ENCODE measurements at places on chromosomes 7 and 10.

- DNase-seq = peak; percentile 20
Measured at GRCh38 chr10:69409968-69410367, 6.8 kb downstream of the TACR2 start.

DNA sequence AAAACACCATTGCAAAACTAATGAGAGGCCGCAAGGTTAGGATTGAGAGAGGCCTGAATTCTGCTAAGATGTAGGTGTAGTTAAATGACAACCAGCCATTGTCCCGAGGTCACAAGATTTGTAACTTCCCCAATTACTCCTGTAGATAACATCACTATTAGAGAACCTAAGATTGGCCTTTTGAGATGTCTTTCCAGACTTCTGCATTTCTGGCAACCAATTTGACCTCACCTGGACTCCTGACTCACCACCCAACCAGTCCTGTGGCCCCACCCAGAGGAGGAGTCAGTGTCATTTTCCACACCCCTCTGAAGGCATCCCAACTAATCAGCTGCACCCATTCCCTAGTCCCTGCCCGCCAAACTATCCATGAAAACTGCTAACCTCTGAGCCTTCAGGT, 115.7 kb downstream of the PRKAG2 start:
- DNase-seq = no peak

DNA sequence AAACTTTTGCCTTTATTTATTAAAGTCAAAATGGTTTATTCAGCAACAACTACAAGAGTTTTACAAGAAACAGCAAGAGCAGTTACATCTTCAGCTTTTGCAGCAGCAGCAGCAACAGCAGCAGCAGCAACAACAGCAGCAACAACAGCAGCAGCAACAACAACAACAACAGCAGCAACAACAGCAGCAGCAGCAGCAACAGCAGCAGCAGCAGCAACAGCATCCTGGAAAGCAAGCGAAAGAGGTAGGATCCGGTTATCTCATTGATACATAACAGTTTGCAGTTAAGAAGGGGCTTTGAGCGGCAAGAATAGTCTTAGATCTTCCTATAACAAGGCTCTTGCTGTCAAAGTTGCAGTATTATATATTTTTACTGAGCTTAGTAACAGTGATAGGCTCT, 215.1 kb downstream of the FOXP2 start:
- DNase-seq = no peak

GRCh38 chr7:106563466-106564150, 97.3 kb downstream of the CCDC71L start:
- no peak for DNase-seq

DNA sequence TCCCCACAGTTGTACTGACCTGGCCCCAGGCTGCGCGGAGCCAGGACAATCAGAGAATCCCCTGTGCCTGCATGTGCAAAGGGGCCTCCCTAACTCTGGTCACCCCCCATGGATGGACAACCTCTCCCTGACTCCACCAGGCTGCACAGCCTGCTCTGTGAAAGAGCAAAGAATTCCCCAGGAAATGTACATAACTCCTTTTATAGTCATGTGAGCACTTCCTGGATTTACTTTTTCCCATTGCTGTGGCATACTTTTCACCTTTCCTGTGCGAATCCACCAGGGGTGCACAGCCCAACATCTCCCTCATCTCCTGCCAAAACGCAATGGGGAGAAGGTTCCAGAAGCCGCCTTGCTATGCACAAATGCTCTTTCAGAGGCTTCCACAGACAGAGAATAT, 27.9 kb downstream of the FGFR2 start:
- no peak for DNase-seq

- DNase-seq = no peak
Measured at GRCh38 chr10:129445436-129446182, 21.4 kb upstream of the MGMT start.

DNA sequence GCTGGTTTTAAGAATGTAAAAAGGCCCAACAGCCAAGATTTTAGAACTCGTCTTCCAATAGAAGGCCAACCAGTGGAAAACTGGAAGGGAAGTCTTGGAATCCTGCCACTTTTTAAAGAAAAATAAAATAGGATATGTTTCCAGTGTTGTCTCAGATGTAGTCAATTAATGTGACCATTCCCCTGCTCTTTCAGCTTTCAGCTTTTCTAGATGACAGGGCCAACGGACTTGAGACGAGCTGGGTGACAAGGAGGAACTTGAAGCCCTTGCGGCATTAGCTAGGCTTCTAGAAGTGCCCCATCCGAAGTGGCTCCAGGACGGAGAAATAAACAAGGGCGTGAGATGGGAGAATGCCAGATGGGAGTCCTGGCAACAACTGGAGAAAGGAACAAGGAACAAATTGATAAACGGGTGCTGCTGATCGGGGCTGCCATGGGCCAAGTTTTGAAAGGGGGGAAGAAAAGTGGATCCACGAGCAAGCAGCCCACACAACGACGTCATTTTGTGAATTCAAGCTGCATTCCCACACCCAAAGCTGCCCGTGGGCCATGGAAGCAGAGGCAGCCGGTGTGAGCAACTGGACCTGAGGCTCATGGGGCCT, 42.3 kb downstream of the CTBP2 start:
- DNase-seq = no peak

DNA sequence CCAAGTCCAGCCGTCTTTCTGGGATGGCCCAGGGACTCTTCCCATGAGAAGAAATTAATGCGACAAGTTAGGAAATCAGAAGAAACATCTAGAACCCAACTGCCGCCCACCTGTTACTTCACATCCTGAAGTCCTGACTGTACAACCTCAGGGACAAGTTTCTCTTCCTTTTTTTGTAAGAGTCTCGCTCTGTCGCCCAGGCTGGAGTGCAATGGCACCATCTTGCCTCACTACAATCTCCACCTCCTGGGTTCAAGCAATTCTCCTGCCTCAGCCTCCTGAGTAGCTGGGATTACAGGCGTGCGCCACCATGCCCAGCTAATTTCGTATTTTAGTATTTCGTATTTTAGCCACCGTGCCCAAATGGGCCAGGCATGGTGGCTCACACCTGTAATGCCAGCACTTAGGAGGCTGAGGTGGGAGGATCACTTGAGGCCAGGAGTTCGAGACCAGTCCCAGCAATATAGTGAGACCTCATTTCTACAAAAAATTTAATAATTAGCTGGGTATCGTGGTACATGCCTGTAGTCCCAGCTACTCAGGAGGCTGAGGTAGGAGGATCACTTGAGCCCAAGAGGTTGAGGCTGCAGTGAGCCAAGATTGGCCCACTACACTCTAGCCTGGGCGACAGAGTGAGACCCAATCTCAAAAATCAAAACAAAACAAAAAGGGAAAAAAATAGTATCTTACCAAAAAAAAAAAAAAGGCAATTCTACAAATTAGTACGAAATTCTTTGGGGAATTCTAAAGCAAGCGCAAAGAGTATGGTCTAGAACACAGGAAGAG, 20.8 kb downstream of the LAT2 start:
- no peak for DNase-seq

DNA sequence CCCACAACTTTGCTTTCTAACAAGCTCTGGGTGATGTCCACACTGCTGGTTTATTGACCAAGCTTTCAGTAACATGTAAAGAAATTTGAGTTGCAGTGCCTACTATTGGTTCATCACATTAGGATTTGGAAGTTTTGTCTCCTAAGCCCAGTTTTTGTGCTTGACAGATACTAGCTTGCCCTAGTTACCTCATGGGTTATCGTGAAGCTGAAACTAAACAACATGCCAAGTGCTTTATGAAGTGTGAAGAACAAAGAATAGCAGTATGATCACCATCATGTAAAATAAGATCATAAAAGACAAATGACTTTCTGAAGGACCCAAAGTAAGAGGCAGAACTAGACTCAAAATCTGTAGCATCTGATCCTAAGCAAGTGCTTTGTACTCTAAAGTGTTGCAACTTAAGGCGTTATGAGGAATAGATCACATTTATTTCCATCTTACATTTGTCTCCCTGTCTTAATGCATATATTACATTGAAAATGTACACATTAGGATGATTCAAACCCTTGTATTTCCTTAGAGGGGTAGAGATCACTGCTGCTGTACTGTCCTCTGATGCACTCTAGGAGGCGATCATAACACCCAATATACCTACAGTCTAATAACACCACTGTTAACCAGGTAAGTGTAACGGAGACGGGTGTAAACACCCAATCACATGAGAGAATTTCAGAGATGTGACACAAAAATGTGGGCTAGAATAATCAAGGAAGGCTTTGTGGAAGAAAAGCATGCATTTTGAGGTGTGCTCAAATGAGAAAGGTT, 71.3 kb downstream of the NRCAM start:
- DNase-seq = no peak

DNA sequence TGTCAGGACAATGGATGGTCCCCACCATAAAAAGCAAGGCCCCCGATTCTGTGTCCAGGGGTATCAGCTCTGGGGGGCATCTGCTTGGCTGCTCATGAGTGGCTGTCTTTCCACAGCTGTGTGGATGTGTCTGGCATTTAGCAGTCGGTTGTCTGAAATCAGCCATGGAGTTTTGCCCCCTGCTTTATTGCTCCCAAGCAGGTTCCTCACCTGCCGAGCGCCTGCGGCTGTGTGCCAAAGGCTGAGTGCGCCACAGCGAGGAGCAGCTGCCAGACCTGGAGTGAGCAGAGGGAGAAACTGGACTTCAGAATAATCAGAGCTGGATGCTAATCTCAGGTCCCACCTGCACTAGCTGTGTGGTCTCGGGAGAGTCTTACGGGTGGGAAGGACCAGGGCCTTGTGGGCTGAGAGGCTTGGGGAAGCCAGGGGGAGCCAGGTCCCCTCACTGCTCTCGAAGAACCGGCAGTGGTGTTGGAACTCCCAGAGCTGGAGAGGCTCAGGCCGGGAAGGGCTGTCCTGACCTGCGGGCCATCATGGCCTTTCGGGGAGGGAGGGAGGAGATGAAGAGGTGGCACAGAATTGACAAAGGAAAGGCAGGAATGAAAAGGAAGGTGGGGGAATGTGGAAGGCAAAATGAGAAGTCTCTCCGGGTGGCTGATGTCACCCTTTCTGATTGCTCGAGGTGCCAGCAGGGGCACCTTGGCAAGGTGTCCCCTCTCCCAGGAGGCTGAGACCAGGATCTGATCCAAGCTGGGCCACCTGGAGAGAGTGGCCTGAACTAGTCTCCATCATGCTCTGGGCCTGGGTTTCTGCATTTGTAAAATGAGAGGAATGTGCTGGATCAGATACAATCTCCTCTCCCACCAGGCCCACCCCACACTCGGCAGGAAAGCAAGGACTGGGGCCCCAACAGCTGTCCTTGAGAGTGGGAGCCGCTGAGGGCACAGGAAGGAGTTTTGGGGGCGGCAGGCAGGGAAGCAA, 30.2 kb upstream of the LEP start:
- DNase-seq = no peak

DNA sequence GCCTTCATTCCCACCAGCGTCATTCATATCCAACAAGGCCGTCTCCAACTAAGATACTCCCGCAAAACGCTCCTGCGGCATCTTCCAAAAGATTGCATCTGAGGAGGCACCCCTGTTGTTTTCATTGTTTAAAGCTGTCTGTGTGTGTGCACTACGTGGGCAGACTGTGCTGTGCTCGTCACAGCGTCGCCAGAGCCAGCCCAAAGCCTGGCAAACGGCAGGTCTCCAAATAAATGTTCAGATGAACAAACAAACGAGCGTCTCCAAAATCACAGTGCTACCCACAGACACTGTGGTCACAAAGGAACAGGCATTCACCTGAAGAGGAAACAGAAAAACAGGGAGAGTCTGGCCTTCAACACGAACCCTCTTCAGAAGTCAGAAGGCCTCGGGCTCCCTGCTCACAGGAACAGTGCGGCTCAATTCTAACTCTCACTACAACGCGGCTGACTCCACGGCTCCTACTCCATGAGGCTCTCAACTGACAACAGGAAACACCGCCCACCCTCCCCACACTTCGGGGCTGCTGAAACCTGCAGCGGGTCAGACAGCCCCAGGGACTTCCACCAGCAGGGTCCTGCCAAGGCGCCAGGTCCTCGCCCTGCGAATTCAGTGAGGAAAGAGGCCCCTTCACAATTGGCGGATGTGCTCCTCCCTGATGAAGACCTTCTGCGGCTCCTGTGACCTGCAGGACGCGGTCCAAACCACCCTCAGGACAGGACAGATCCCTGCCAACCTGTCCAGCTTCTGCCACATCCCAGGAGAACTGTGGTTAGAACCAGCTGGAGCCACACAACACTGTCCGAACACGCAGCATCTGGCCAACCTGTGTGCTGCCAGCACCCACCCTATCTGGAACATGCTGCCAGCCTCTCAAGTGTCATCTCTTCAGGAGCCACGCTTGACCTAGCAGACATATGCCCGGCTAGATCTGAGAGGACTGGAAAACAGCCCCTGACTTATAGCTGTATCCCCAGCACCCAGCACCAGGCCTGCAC, 36.1 kb downstream of the MAD1L1 start:
- no peak for DNase-seq

DNA sequence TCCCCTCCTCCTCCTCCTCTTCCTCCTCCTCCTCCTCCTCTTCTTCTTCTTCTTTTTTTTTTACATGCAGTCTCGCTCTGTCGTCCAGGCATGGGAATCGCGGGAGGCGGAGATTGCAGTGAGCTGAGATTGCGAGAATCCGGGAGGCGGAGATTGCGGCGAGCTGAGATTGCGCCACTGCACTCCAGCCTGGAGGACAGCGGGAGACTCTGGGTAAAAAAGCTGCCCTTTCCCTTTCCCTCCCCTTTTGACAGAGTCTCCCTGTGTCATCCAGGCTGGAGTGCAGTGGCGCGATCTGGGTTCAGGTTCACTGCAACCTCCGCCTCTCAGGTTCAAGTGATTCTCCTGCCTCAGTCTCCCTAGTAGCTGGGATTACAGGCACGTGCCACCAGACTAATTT, 168.1 kb upstream of the MALRD1 start:
- no peak for DNase-seq

GRCh38 chr10:93006435-93007039, 54.1 kb upstream of the CYP26C1 start:
- no peak for DNase-seq

GRCh38 chr10:13087986-13088618, 11.9 kb upstream of the OPTN start:
- DNase-seq = no peak

- no peak for DNase-seq
Measured at GRCh38 chr7:51111241-51111940, 205.2 kb downstream of the COBL start.

DNA sequence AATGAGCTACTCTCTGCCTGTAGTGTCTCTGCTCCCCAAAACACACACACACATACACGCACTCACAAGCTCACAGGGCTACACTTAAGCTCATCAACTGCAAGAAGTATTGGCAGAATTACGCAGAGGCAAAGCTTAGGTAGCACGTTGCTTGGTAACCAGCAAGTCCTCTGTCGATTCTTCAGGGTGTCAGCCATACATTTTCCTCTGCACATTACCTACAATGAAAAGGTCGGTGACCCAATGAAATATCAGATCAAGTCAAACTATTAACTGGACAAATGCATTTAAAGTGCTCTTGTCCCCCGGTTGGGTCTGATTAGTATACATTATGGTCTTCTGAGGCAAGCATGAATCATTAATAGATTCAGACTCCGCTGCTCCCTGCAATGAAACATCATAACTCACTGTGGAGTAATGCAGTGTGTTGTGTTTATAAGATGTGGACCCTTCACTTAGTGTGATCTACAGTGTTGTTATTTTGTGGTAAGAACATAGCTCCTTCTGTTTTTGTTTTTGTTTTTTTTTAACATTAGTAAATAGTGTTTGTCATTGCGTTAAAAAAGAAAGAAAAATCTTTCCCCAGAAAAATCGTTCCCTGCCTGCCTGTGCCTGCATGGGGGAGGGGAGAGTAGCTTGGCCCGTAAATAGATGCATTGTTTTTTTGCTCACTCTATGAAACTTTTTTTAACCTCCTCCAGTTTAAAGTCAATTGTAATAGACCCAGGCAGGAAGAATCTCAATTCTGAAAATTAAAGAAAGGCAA, 325.5 kb downstream of the SFMBT2 start:
- no peak for DNase-seq

GRCh38 chr7:116087984-116088383, 57.4 kb upstream of the TFEC start:
- DNase-seq = no peak
